NCI-H187 treated with DMSO at 0.1 percent for 48 hours (cell line): ENCODE measurements at places on chromosomes 7 and 10.

GRCh38 chr7:37541810-37542443, 93.3 kb upstream of the ELMO1 start:
- DNase-seq, result no peak

DNA sequence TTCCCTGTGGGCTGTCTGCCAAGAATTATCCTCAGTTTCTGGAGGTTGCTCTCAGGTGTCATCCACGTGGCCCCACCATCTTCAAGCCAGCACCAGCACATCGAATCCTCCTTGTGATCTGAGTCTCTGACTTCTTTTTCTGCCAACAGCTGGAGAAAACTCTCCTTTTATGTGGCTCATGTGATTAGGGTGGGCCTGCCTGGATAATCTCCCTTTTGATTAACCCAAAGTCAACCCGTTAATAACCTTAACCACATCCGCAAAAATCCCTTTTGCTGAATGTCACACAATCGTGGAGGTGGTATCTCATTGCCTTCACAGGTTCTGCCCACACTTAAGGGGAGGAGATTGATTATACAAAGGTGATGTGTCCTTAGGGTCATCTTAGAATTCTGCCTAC, 73.8 kb downstream of the LRGUK start:
- no peak for DNase-seq

GRCh38 chr10:43595739-43596298, 10.4 kb upstream of the ZNF485 start:
- DNase-seq, result no peak

GRCh38 chr7:14762561-14762960, 140.0 kb downstream of the DGKB start:
- DNase-seq, result no peak

DNA sequence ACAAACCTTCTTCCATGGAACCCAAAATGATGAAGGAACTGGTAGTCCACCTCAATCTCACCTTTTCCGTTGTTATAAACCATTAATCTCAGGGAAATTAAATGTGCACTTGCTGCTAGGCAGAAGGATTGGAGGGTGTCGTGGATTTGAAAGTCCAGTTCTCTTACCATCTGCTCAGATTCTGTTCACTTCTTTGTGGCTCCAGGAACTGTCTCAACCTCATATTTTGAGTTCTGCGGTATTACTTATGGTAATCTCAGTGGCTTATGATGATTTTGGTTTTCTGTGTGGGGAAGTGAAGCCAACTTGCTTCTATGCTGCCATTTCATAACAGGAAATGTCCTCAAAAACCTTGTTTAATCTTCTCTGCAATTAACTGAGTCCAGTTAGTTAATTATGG, 136.4 kb downstream of the CDC14C start:
- DNase-seq, result no peak

- DNase-seq, result no peak
Observed at GRCh38 chr10:73813333-73813732, 1.9 kb upstream of the NDST2 start.

- no peak for DNase-seq
Observed at GRCh38 chr7:111681242-111681641, 119.0 kb upstream of the IMMP2L start.

GRCh38 chr10:110150046-110150445, 57.4 kb upstream of the MXI1 start:
- no peak for DNase-seq

GRCh38 chr10:108169846-108170245, 1005.3 kb upstream of the SORCS1 start:
- DNase-seq, result no peak

- no peak for DNase-seq
Observed at GRCh38 chr10:120607016-120607709, 150.1 kb downstream of the PLPP4 start.

DNA sequence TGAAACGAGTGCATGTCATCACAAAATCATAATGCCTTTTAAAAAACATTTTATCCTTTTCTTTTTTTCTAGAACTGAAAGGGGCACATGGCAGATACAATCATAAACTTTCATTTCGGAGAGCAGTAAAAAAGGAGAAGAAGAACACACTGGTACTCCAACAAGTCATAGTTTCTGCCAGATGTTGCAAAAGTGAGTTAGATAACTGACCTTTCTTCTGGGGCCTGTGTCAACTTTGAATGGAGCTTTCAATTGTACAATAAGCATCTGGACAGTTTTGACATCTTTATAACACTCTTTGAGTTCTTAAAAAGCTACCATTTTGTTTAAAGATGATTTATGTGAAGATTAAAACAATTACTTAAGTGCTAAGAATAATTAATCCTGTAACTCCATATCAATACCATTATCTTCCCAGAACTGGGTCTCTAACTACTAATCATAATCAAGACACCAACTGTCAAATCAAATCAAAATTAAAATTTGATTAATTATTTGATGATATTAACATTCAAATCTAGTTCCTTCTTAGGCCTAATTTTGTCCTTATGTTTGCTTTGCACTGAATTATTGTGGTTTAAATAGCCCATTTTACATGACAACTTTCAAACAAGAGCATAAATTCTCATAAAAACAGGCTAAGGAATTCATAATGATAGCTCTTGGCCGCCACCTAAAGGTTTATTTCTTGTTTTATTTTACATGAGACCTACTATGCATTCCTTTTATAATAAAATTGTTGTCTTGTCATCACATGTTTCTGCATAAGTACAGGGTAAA, 19.5 kb upstream of the ITGB8 start:
- no peak for DNase-seq

GRCh38 chr10:66277481-66277880, 648.4 kb upstream of the LRRTM3 start:
- DNase-seq, result no peak

- DNase-seq, result no peak
Observed at GRCh38 chr10:112663234-112664125, 216.5 kb downstream of the VTI1A start.

- no peak for DNase-seq
Observed at GRCh38 chr10:80273523-80274170, 15.8 kb downstream of the MAT1A start.

DNA sequence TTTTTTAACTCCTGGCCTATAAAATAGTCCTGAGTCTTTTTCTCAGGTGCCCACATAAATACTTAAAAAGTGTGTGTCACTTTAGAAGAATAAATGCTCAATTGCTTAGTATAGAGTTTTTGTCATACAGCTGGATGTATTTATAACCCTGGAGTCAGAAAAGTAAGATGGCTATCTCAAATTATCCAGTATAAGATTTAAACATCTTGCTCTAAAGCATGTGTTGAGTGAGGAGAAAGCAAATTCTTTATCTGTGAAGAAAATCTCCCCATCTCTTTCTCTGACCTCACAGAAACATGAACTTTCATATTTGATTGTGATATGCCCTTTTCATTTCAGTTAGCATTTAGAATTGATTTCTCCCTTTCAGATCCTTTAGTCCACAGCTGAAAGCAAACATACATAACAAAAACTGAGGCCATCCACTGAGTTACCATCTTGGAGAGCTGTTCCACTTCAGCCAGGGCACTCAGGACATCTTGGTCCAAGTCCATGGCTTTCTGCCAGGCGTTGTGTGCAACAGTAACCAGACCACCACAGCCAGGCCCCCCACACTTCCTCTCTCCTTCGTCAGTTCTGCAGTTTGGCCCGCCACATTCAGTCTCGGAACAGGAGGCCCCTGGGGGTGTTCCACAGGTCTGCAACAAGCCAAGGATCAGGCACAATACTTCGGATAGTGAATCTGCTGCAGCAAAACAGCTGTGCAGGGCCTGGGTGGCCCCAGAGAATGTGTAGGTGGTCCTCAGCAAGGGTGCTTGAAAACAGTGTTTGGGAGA, 40.9 kb downstream of the DLD start:
- DNase-seq, result no peak

- no peak for DNase-seq
Observed at GRCh38 chr7:76133839-76134238, 67.9 kb upstream of the SRRM3 start.

GRCh38 chr7:9023675-9024294, 590.4 kb downstream of the NXPH1 start:
- DNase-seq, result no peak

DNA sequence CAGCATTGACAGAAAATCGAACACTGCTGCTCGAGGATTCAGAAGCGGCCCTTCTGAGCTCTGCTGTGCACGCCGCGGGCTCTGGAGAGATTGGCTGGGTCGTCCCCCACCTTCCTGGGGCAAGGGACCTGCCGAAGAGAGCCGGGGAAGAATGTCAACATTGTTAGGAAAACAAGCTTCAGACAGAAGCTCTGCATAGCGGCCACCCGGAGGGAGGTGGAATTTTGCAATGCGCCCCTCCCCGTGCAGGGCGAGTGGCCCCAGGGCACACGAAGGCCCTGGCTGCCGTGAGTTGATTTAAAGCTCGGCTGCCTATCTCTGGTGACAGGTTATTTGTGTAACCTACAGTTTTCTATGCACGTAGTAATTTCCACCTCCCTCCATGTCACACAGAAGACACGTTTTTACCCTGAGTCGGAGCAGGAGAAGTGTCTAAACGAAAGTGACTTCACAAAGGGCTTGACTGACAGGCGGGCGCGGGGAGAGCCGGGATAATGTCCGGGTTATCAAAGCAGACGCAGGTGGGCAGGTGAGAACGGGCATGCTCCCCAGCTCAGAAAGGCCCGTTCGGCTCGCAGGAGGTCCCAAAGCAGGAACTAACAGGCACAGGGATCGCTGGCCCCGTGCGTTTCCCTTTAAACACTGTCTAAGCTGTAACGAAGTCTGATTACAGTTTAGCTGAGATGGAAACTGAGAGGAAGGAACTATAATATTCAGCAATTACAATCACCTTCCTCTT, 84.6 kb downstream of the PDGFA start:
- no peak for DNase-seq

DNA sequence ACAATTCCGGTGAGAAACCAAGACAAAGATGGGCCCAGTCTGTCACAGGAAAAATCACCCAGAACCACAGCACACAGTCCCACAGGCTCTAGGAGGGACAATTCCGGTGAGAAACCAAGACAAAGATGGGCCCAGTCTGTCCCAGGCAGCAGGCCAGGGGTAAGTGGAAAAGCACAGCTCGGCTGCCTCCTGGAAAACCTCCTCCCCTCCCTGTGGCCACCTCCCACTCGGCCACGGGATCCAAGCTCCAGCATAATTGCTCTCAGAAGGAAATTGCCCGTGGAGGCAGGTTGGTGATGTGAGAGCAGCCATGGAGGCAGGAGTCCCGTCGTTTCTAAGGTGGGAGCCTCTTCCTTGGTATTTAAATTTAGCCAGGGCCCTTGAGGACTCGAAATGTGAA, 95.7 kb downstream of the PLXNA4 start:
- DNase-seq, result peak; percentile 43

- DNase-seq, result no peak
Observed at GRCh38 chr7:103651593-103652377, 205.8 kb upstream of the SLC26A5 start.

DNA sequence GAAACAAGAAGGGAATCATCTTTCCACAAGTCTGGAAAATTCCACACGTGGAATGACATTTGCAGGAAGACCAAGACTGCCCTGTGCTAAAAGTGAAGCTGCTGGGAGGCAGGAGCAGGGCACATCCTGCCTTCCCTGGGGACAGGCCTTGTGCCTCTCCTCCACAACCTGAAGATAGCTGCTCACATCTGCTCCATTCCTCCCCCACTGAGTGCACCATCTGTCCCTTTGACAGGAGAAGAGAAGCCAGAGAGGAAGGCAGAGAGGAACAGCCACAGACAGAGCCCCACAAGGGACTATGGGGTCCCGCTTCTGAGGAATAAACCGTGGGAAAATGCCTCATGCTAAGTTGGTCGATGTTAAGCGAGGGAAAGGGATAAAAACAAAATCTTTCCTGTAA, 15.9 kb upstream of the FAM171A1 start:
- DNase-seq, result no peak

GRCh38 chr10:69769395-69769992, 32.2 kb upstream of the COL13A1 start:
- DNase-seq, result no peak

DNA sequence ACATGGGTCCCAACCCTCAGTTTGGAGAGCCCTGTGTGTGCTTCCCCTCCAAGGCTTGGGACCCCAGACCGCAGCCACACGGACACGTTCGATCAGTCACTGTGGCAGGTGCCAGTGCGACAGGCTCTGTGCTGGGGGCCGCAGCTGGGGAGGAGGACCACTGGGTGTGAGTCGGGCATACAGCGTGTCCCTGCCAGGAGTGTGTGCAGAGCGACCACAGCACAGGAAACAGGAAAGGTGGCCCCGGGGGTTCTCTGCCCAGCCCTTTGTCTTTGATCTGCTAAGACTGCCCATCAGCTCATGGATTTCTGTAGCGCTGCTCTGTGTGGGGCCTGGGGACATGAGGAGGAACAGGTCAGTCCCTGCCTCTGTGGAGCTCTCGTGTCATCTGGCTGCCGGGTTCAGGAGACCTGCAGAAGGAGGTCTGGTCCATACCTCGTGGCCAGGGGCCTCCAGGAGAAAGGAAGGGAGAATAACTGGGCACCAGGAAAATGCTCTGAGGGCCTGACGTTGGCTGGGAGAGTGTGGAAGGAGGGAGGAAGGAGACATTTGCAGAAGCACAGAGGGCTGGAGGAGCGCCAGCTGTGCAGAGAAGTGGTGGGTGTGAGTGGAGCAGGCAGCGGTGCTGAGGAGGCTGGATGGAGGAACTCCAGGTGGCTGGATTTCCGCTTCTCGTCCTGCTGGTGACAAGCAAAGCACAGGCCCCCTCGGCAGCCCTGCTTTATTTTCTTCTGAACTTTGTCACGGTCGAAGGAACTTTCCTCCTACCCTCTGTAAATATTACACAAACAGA, 4.1 kb downstream of the NUDT1 start:
- DNase-seq, result no peak

- DNase-seq, result no peak
Observed at GRCh38 chr7:37234928-37235327, 213.7 kb downstream of the ELMO1 start.

DNA sequence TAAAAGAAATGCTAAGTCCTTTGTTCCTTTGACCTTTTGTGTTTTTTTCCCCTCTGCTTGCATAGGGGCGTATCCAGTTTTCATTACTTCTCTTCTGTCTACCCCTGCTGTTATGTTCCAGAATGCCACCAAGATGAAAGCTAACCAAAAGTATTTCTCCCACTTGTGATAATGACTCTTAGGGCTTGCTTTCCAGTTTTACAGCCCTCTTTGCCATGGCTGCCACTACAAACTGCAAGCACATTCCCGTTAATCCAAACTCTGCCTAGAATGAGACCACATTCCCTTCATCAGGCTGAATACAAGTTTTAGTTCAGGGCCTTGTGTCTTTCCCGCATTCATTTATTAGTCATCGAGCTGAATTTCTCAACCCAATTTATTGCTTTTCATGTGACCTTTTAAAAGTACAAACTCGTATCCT, 23.6 kb upstream of the CD36 start:
- no peak for DNase-seq
